ENCODE measurements at places on chromosomes 1 and 21.

DNA sequence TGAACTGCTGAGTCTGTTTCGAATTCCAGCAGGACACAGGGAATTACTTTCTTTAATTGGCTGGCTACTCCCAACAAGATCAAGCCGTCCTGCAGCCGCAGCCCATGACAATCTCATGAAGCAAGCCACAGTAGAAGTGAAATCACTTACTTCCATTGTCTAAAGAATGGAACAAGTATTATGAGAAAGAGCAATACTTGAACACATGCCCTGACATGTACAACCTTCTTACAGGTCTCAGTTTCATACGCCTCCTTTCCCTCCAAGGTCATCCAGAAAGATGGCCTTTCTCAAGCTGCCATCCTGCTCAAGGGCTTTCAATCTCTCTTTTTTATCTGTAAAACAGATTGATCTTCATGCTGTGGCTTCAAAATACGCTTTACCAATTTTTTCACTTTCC is 85.1 kb downstream of the PCSK9 start:
- no peak for DNase-seq

GRCh38 chr1:56890229-56890628 is 35.6 kb downstream of the C8A start:
- no peak for DNase-seq

- DNase-seq, result peak; percentile 72
These were observed 1.0 kb upstream of the S100B start for GRCh38 chr21:46605767-46606426.

DNA sequence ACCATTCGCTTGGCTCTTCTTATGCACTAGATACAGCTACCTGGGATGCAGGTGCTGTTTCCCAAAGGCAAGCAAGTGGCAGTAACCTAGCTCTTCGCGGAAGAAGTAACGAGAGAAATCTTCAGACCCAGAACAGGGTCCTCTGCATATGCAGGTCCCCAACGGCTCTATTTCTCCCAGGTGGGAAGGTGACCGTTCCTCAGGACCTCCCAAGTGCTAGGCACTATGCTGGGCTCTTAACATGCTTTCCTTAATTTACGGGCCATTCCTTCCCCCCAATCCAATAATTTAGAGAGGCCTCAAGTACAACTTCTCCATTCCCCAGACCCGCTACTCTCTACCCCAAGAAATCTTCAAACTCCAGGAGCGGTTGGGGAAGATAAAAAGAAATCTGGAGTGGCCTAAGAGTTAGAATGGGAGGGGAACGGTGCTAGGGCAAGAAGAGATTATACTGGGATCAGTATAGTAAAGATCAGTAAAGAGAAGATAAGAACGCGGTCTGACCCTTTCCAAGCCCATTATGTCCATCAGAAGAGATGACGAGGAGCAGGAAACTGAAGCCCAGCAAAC is 410 bp downstream of the TXNDC12 start:
- DNase-seq, result no peak

GRCh38 chr1:110736900-110737605 is 62.3 kb upstream of the KCNA3 start:
- no peak for DNase-seq

DNA sequence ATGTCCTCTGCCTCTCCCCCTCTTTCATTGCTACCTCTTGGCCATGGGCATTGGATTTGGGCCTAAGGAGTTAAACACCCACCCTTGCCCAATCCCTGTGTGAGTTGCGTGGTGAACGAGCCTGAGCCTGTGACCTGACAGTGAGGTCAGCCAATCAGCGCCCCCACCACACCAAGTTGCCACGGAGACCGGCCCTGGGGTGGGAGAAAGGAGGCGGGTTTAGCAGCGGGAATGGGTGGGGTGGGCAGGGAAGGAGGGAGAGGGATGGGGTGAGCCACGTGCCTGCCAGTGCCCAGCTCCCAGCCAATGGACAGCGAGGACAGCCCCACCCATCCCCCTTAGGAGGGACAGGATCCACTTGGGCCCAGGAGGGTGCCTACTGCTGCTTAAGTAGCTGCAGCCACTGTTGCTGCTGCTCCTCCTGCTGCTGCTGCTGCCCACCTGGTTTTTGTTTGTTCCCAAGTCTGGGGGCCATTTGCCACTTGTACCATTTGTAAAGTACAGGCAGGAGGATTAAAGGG is 9.5 kb downstream of the ZBTB7B start:
- DNase-seq, result no peak

- DNase-seq, result no peak
These were observed 1.6 kb downstream of the MFAP2 start for GRCh38 chr1:16978567-16979474.

GRCh38 chr1:30852026-30852425 is 56.5 kb downstream of the SDC3 start:
- DNase-seq, result no peak

GRCh38 chr1:93768380-93768863 is 86.8 kb upstream of the BCAR3 start:
- DNase-seq, result no peak

- DNase-seq, result peak; percentile 61
These were observed 3.5 kb downstream of the PIK3CD start for GRCh38 chr1:9654834-9655723.

DNA sequence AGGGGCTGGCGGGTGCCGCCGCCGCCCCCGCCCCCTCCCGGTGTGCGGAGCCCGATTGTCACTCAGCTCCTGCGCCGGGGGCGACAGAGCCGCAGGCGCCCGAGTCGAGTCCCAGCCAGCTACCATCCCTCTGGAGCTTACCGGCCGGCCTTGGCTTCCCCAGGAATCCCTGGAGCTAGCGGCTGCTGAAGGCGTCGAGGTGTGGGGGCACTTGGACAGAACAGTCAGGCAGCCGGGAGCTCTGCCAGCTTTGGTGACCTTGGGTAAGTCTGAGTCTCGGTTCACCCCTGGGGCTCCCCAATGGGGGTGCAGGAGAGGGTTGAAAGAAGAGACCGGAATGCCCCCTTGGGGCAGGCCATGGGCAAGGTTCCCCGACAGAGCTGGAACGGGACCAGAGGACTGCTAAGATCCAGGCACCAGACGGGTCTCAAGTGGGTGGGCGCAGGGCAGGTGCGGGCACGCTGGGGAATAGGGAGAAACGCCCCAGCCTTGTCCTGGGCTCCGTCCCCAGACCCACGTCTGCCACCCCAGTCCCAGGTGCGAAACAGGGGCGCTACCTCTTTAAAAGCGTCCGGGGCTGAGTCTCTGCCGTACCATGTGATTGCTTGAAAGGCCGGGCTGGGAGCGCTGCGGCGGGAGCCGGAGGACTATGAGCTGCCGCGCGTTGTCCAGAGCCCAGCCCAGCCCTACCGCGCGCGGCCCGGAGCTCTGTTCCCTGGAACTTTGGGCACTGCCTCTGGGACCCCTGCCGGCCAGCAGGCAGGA is at the start of gene ADORA1:
ADORA1 (plus strand) TSS at position 61 of the 765 bp plus-strand sequence. CDS start 1,116 bp downstream, outside the sequence.
- no peak for DNase-seq

GRCh38 chr1:44210595-44210994 is 2.7 kb upstream of the DMAP1 start:
- no peak for DNase-seq

DNA sequence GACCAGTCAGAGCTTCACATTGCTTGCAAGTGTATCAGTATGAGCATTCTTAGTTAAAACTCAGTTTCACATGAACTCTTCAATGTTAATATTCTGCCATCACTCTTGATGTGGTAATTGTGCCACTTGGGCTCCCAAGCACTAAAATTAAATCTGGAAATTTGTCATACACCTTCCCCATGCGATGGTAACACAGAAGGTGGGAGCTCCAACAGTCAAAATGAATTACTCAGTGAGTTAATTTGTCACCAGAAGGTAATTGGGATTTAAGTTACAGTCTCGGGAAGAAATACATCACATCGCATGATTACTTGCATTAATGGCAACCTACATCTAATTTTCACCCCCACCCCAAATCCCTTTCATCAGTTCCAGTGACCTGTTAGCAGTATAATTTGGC is 376.5 kb upstream of the DAB1 start:
- DNase-seq, result no peak

DNA sequence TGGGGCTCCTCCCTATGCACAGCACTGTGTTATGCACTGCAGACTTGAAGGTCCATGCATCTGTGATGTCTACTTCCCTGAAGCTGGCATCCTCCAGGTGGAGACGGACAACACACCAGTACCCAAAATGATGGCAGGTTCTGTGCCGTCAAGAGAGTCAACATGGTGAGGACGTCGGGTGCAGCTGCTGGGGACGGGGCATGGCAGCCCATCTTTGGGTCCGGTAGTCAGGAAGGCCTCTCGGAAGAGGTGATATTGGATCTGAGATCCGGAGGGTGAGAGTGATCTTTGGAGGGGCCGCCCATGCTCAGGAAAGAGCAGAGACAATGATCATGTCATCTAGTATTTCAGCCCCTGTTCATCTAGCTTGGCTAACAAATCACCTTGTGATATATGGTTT is 104.1 kb downstream of the RIPK4 start:
- no peak for DNase-seq
